Dermis microvascular lymphatic vessel endothelial cell (primary cell): ENCODE measurements at places on chromosomes 2 and 18. TPM values are rescaled to one million over a fixed set of nuclear protein-coding genes. Genes with fewer than 3 reads are reported as not detected.
A peak's percentile ranks its signal among the peaks of the same experiment; 100 is the strongest.

- no peak for DNase-seq
Observed at GRCh38 chr2:136297994-136298393, 180.0 kb upstream of the CXCR4 start.

Gene CD8B2
- total RNA-seq, result not detected in 2 replicates

DNA sequence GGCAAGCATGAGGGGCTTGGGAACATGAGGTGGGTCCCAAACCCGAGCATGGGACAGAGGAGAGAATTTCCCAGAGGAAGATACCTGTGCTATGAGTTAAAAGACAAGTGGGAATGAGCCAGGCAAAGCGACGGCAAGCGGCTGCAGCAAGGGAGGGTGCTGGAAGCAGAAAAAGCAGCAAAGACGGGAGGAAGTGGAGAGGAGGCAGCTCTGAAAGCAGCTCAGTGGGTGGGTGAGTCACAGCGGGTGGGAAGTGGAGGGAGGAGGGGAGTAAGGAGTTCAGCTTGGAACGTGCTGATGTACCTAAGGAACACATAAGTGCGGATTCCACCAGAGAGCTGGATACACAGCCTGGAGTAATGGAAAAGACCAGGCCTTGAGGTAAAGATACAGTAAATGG is 41.4 kb downstream of the THUMPD2 start:
- DNase-seq, result peak; percentile 14

Gene IL36RN
- total RNA-seq, result not detected in 2 replicates

Gene TRIB2
- total RNA-seq, result 60.7 and 107 TPM in 2 replicates

Gene RNU2-63P
- total RNA-seq, result 99.9 TPM in 1 of 2 replicates, not detected in the other
